ENCODE measurements at places on chromosomes 6 and 20. TPM values are rescaled to one million over a fixed set of nuclear protein-coding genes. Genes with fewer than 3 reads are reported as not detected.
A peak's percentile ranks its signal among the peaks of the same experiment; 100 is the strongest.

Gene LAMA2
- 91.5 TPM for total RNA-seq

GRCh38 chr6:157790548-157791160 is 32.4 kb upstream of the SNX9 start:
- DNase-seq: no peak

Gene IFT52
- 26.7 TPM for total RNA-seq

DNA sequence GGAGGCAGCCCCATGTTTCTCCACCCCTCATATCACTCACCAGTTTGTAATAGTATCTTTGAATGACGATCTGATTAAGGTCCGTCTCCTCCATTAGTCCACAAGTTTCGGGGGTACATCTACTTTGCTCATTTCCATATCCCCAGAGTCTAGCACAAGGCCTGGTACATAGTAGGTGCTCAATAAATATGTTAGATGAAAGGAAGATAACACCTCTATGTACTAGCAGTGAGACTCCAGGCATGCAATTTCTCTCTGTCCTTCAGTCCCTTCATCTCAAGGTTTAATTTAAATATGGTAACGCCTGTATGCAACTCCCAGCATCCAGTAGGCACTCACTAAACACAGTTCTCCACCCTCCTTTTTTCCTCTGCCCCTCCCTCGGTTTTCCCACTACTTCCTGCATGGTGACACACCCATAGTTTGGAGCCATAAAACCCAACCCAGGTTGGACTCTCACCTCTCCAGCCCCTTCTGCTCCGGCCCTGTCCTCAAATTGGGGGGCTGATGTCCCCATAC is 461 bp upstream of the HNF4A start:
- no peak for DNase-seq

- DNase-seq: peak; percentile 38
These were observed 73.0 kb upstream of the HMGN3 start for GRCh38 chr6:79307321-79308036.

Gene CST3
- 1,234 TPM for total RNA-seq

All from posterior vena cava (tissue), 2 donors.